ENCODE measurements at places on chromosomes 13 and 19. TPM values are rescaled to one million over a fixed set of nuclear protein-coding genes. Genes with fewer than 3 reads are reported as not detected.

GATAD2A gene
- 28.0 TPM for polyA plus RNA-seq

BCAM gene
- polyA plus RNA-seq = 9.7 TPM

ZFP82 gene
- 2.1 TPM for polyA plus RNA-seq

MRPL57 gene
- 16.4 TPM for polyA plus RNA-seq

DNA sequence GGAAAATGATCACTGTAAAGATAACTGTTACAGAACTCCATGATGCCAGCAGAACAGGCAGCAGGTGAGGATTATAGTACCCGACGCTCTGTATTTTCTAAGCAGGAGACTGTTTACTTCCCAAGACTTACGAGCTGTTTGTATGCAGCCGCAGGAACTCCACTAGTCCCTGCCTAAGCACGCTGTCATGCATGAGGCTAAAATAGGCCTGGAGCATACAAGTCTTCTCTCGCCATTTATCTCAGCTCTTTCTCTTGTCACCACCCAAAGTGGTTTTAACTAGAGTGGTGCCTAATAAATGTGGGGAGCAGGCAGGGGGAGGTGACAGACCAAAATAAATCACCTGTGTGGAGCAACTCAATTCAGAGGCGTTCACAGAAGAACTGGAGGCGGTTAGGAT is 175.8 kb downstream of the TDRD3 start:
- peaks cover 11% of the 10 kb centered on the region for H3K36me3 ChIP-seq
- no peak overlapping the region for H3K4me3 ChIP-seq
- H3K27ac ChIP-seq = no peak overlapping the region
- H3K4me1 ChIP-seq = peaks cover 13% of the 10 kb centered on the region
- no peak for DNase-seq

MAB21L1 gene
- polyA plus RNA-seq = 44.8 TPM

All from SK-N-SH (cell line).